ENCODE measurements at places on chromosomes 4 and X. TPM values are rescaled to one million over a fixed set of nuclear protein-coding genes. Genes with fewer than 3 reads are reported as not detected.

The USP17L26 gene
- total RNA-seq, result not detected

The RBM3 gene
- 142 TPM for total RNA-seq

The PPBP gene
- total RNA-seq, result not detected

The GABRA4 gene
- total RNA-seq, result 1.1 TPM

The PF4V1 gene
- not detected for total RNA-seq

The NPNT gene
- 0.29 TPM for total RNA-seq

The CDS1 gene
- total RNA-seq, result 3.0 TPM

The SERTM2 gene
- total RNA-seq, result not detected

The GPM6B gene
- not detected for total RNA-seq

The MAGEA8 gene
- total RNA-seq, result not detected

The WWC2 gene
- 27.7 TPM for total RNA-seq

The CSAG2 gene
- total RNA-seq, result not detected

The ELK1 gene
- 27.2 TPM for total RNA-seq

The PNMA6A gene
- total RNA-seq, result 3.5 TPM

The LDB2 gene
- not detected for total RNA-seq

The ABCG2 gene
- 2.1 TPM for total RNA-seq

The HERC6 gene
- 6.2 TPM for total RNA-seq

The AFP gene
- not detected for total RNA-seq

The FGF5 gene
- total RNA-seq, result 1.5 TPM

The ARHGEF38 gene
- total RNA-seq, result not detected

The FHL1 gene
- total RNA-seq, result 5.3 TPM

The SLC49A3 gene
- 0.81 TPM for total RNA-seq

The ATOH1 gene
- not detected for total RNA-seq

The SMIM10L2A gene
- total RNA-seq, result 0.29 TPM

The RHOXF2 gene
- not detected for total RNA-seq

The NHS gene
- total RNA-seq, result 3.0 TPM

The CACNA1F gene
- not detected for total RNA-seq

The IL1RAPL1 gene
- 15.5 TPM for total RNA-seq

The HTN1 gene
- not detected for total RNA-seq

The MSX1 gene
- total RNA-seq, result 6.0 TPM

The P2RY4 gene
- total RNA-seq, result not detected

The PRDM8 gene
- 3.4 TPM for total RNA-seq

The MBNL3 gene
- 0.17 TPM for total RNA-seq

The TNMD gene
- total RNA-seq, result not detected

The GLRB gene
- 9.4 TPM for total RNA-seq

The DBET gene
- not detected for total RNA-seq

The ARHGAP36 gene
- not detected for total RNA-seq

The ARHGAP6 gene
- total RNA-seq, result 0.28 TPM

The GLUD2 gene
- total RNA-seq, result 2.5 TPM

The PLP1 gene
- not detected for total RNA-seq

The TMSB15C gene
- 4.2 TPM for total RNA-seq

The PDE6B gene
- not detected for total RNA-seq

The SSX2B gene
- not detected for total RNA-seq

The TCP11X1 gene
- not detected for total RNA-seq

The CYSLTR1 gene
- total RNA-seq, result not detected

The CPLX1 gene
- total RNA-seq, result 0.64 TPM

The PASD1 gene
- total RNA-seq, result not detected

The SMAD1 gene
- 23.5 TPM for total RNA-seq

The ASMT gene
- not detected for total RNA-seq

The DHX15 gene
- total RNA-seq, result 153 TPM

The ATP1B4 gene
- not detected for total RNA-seq

The SYP gene
- 0.48 TPM for total RNA-seq

The RS1 gene
- not detected for total RNA-seq

The ANXA3 gene
- 189 TPM for total RNA-seq

Data from A172 (cell line).